Natural killer cell treated with Interleukin-12 subunit alpha and Interleukin-12 subunit beta and Interleukin-15 and Interleukin-18, amount 100 ng/mL, for 72 hours (primary cell): ENCODE measurements at places on chromosomes 16 and 17.
A peak's percentile ranks its signal among the peaks of the same experiment; 100 is the strongest.

- H3K36me3 ChIP-seq = peaks cover 7% of the 10 kb centered on the region
- peak overlapping the region; percentile 54 for H3K4me3 ChIP-seq
- no peak overlapping the region for H3K27ac ChIP-seq
- DNase-seq = no peak
- H3K27me3 ChIP-seq = no peaks in the 10 kb centered on the region
Observed at GRCh38 chr17:1648173-1648962, 1.3 kb downstream of the RILP start.

DNA sequence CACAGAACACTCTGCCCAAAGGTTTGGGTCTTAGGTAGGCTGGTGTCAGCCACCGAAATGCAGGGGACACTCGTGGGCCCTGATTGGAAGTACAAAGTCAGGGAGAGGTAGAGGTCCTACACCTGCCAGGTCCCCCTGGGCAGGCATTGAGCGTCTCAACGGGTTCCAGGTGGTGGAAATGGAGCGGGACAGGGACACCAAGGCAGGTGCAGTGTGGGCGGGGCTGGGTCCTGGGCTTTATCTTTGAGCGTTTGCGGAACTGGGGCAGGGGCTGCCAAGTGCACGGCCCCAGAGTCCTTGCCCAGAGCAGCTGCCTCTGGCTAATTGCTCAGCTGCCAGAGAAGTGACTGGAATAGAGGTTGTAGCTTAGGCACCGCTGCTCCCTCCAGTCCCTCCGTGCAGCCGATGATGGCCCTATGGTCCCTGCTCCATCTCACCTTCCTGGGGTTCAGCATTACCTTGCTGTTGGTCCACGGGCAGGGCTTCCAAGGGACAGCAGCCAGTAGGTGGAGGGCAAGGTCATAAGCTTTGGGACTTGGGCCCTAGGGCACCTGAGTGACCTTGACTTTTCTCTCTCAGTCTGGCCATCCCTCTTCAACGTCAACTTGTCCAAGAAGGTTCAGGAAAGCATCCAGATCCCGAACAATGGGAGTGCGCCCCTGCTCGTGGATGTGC, at the start of gene ZACN:
TSS of gene ZACN (plus strand) at position 323 of the 675 bp plus-strand sequence. CDS start at position 406, 83 bp downstream.
- peaks cover 38% of the 10 kb centered on the region for H3K27me3 ChIP-seq
- no peak within 1 kb of the TSS for H3K27ac ChIP-seq
- DNase-seq = no peak
- peaks cover 15% of the 10 kb centered on the region for H3K4me1 ChIP-seq
- H3K36me3 ChIP-seq = no peaks in the 10 kb centered on the region

GRCh38 chr16:2022723-2023091, 3.1 kb downstream of the NPW start:
- H3K27me3 ChIP-seq = no peaks in the 10 kb centered on the region
- no peak overlapping the region for H3K27ac ChIP-seq
- peak overlapping the region; percentile 51 for H3K4me3 ChIP-seq

DNA sequence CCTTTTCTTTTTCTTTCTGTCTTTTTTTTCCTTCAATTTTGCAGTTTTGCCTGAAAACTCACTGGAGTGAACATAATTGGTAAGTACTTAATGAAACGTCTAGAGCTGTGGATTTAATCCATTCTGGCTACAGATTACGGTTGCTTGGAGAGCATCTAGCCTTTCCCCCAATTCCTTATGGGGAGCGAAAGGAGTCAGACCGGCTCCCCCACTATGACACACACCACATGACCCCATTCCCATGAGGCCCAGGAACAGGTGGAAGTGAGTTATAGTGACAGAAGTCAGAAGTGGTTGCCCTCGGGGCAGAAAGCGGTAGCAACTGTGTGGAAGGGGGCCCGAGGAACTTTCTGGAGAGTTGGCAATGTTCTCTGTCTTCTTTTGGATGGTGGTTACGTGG, 41.2 kb downstream of the EMP2 start:
- DNase-seq = no peak
- no peaks in the 10 kb centered on the region for H3K27me3 ChIP-seq
- H3K36me3 ChIP-seq = no peaks in the 10 kb centered on the region
- peaks cover 5% of the 10 kb centered on the region for H3K4me1 ChIP-seq
- H3K4me3 ChIP-seq = no peak overlapping the region
- H3K27ac ChIP-seq = no peak overlapping the region

DNA sequence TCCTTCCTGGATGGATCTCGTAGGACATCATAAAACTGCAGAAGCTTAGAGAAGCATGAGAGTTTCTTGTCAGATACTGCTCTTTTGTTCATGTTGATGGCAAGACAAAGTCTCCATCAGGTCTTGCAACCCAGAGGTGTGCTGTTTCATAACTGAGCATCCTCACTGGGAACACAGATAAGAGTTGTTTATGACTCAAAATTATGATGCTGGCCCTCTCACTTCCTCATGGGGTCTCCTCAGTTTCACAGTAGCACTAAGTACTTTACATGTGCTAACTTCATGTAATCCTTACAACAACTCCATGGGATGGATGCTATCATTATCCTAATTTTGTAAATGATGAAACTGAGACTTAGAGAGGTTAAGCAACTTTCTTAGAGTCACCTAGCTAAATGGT, 14.4 kb downstream of the SCPEP1 start:
- no peaks in the 10 kb centered on the region for H3K27me3 ChIP-seq
- H3K27ac ChIP-seq = no peak overlapping the region
- H3K4me3 ChIP-seq = no peak overlapping the region
- H3K36me3 ChIP-seq = peaks cover 5% of the 10 kb centered on the region
- no peak for DNase-seq

- H3K36me3 ChIP-seq = no peaks in the 10 kb centered on the region
- H3K27me3 ChIP-seq = no peaks in the 10 kb centered on the region
- H3K27ac ChIP-seq = no peak overlapping the region
- no peak for DNase-seq
- H3K4me3 ChIP-seq = no peak overlapping the region
Observed at GRCh38 chr17:70539132-70539924, 370.0 kb downstream of the KCNJ2 start.

GRCh38 chr17:82407255-82407654, 10.9 kb upstream of the HEXD start:
- H3K27ac ChIP-seq = no peak overlapping the region
- no peak overlapping the region for H3K4me3 ChIP-seq
- H3K36me3 ChIP-seq = peaks cover 4% of the 10 kb centered on the region

- no peak overlapping the region for H3K4me3 ChIP-seq
- no peaks in the 10 kb centered on the region for H3K27me3 ChIP-seq
- no peak overlapping the region for H3K27ac ChIP-seq
- H3K36me3 ChIP-seq = no peaks in the 10 kb centered on the region
- no peaks in the 10 kb centered on the region for H3K4me1 ChIP-seq
- no peak for DNase-seq
Observed at GRCh38 chr16:23107117-23107516, 42.1 kb downstream of the USP31 start.

DNA sequence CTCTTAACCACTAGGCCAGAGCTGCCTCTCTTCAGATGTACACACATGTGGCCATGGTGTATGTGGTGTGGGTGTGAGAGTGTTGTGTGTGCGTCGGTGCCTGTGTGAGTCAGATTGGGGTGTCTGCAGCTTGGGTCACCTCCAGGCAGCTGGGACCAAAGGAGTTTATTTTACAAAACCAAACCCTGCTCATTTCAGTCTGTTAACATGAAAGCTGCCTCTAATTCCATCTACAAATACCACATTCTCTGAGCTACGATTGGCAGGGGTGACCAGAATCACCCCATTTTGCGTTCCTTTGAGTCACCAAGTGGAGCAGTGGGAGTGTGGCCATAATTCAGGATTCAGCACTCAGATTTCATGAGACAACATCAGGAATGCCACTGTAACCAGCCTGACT, 105.3 kb downstream of the IRX5 start:
- H3K27me3 ChIP-seq = no peaks in the 10 kb centered on the region
- H3K4me3 ChIP-seq = no peak overlapping the region
- H3K27ac ChIP-seq = no peak overlapping the region
- no peaks in the 10 kb centered on the region for H3K4me1 ChIP-seq

- H3K36me3 ChIP-seq = no peaks in the 10 kb centered on the region
- H3K27ac ChIP-seq = no peak overlapping the region
- peaks cover 6% of the 10 kb centered on the region for H3K4me1 ChIP-seq
- peak overlapping the region; percentile 40 for H3K4me3 ChIP-seq
- no peak for DNase-seq
Observed at GRCh38 chr17:27793906-27794569, 6.3 kb downstream of the NOS2 start.

- H3K27ac ChIP-seq = no peak overlapping the region
- H3K4me3 ChIP-seq = no peak overlapping the region
- H3K36me3 ChIP-seq = peaks cover 11% of the 10 kb centered on the region
- no peaks in the 10 kb centered on the region for H3K4me1 ChIP-seq
Observed at GRCh38 chr16:58012481-58012880, 11.3 kb downstream of the USB1 start.

GRCh38 chr16:70540994-70541393, 17.4 kb downstream of the SF3B3 start:
- no peak overlapping the region for H3K4me3 ChIP-seq
- H3K27ac ChIP-seq = no peak overlapping the region
- H3K27me3 ChIP-seq = no peaks in the 10 kb centered on the region
- no peak for DNase-seq
- H3K36me3 ChIP-seq = peaks cover 43% of the 10 kb centered on the region

- no peak for DNase-seq
- no peak overlapping the region for H3K4me3 ChIP-seq
- no peaks in the 10 kb centered on the region for H3K36me3 ChIP-seq
- H3K27ac ChIP-seq = no peak overlapping the region
Observed at GRCh38 chr17:57626520-57627210, 118.4 kb downstream of the CCDC182 start.

- H3K4me3 ChIP-seq = no peak overlapping the region
- no peak overlapping the region for H3K27ac ChIP-seq
- H3K36me3 ChIP-seq = no peaks in the 10 kb centered on the region
- H3K4me1 ChIP-seq = peaks cover 12% of the 10 kb centered on the region
- no peaks in the 10 kb centered on the region for H3K27me3 ChIP-seq
Observed at GRCh38 chr17:63042256-63042812, 76.3 kb downstream of the TANC2 start.

DNA sequence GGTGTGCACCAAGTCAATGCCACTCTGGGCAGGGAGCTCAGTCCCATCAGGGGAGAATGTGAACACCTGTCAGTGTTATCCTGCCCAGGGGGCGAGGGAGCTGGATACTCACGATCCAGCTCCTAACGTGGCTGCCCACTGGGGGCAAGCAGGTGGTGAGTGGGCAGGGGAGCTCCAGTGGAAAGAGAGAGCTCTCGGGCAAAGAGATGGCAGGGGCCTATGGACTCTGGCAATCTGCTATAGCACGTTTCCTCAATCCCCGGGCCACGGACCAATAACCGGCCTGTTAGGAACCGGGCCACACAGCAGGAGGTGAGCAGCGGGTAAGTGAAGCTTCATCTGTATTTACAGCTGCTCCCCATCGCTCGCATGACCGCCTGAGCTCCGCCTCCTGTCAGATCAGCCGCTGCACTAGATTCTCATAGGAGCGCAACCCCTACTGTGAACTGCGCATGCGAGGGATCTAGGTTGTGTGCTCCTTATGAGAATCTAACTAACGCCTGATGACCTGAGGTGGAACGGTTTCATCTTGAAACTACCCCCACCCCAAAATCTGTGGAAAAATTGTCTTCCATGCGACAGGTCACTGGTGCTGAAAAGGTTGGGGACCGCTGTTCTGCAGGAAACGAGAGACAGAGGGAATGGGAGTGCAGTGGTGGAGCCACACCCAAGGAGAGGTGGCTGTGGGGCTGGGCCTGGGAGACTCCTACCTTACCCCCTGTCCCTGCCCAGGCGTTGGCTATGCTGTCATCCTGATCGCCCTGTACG, 15.6 kb downstream of the SLC6A2 start:
- peaks cover 4% of the 10 kb centered on the region for H3K27me3 ChIP-seq
- no peak overlapping the region for H3K4me3 ChIP-seq
- H3K27ac ChIP-seq = no peak overlapping the region

DNA sequence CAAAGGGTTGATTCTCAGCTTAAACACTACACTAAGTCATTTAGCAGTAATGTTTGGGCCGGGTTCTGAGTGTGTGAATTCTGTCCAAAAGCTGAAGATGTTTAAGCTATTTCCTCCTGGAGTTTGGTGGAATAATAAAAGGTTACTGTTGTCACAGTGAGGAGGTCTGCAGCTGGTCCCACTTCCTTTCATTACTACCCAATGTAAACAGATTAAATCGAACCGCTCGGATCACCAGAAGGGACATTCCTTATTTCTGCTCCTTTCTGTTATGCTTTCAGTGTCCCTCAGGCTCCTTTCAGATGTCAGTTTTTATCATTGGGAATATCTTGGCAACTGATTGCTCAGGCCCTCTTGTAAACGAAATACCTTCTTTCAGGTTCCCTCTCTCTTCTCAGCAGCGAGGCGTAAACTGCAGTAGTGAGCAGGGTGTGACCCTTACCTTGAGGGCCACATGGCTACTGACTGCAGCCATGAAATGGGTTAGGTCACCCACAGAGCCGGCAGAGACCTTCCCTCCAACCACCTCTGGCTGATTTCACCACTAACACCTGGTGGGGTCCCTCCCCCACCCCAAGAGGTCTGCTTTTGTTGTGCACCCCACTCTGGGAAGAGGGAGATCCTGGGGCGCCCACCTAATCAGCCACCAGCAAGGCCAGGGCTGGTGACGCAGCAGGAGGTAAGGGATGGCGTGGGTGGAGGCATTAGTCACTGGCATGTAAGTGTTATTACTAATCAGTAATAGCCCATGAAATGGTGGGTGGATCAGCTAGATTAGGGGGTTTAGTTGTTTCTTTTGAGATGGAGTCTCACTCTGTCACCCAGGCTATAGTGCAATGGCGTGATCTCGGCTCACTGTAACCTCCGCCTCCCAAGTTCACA, 117.6 kb downstream of the VPS53 start:
- peak overlapping the region; percentile 53 for H3K27ac ChIP-seq
- no peaks in the 10 kb centered on the region for H3K36me3 ChIP-seq
- H3K4me1 ChIP-seq = no peaks in the 10 kb centered on the region
- no peaks in the 10 kb centered on the region for H3K27me3 ChIP-seq

GRCh38 chr16:81081014-81081413, 4.0 kb upstream of the C16orf46 start:
- no peak overlapping the region for H3K27ac ChIP-seq
- H3K27me3 ChIP-seq = no peaks in the 10 kb centered on the region
- peaks cover 2% of the 10 kb centered on the region for H3K4me1 ChIP-seq
- DNase-seq = no peak
- no peaks in the 10 kb centered on the region for H3K36me3 ChIP-seq
- H3K4me3 ChIP-seq = no peak overlapping the region

- no peaks in the 10 kb centered on the region for H3K4me1 ChIP-seq
- H3K4me3 ChIP-seq = no peak overlapping the region
- H3K27me3 ChIP-seq = peaks cover 55% of the 10 kb centered on the region
- H3K36me3 ChIP-seq = no peaks in the 10 kb centered on the region
- no peak overlapping the region for H3K27ac ChIP-seq
Observed at GRCh38 chr16:82542714-82543113, 84.1 kb upstream of the CDH13 start.

GRCh38 chr17:63696381-63696961, 3.5 kb downstream of the LIMD2 start:
- peaks cover 33% of the 10 kb centered on the region for H3K4me1 ChIP-seq
- no peak for DNase-seq
- H3K27me3 ChIP-seq = no peaks in the 10 kb centered on the region
- peak overlapping the region; percentile 85 for H3K27ac ChIP-seq
